Chondrocyte (in vitro differentiated cells): ENCODE measurements at places on chromosomes 1 and 21. TPM values are rescaled to one million over a fixed set of nuclear protein-coding genes. Genes with fewer than 3 reads are reported as not detected.

DNA sequence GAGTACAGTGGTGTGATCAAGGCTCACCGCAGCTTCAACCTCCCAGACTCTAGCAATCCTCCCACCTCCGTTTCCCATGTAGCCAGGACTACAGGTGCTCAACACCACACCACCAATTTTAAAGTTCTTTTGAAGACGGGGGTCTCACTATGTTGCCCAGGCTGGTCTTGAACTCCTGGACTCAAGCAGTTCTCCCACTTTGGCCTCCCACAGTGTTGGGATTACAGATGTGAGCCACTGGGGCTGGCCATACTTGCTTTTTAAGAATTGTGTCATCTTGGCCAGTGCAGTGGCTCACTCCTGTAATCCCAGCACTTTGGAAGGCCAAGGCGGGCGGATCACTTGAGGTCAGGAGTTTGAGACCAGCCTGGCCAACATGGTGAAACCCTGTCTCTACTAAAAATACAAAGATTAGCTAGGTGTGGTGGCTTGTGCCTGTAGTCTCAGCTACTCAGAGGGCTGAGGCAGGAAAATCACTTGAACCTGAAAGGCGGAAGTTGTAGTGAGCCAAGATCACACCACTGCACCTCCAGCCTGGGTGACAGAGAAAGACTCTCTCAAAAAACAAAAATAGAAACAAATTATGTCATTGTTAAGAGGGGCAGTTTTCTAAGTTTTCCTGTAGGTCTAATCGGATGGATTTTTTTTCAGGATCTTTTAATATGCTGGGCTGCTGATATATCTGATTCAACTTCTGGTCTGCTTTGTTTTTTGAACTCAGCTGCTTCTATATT is 18.7 kb downstream of the AK4 start:
- H3K27me3 ChIP-seq = no peaks in the 10 kb centered on the region
- H3K4me1 ChIP-seq = peaks cover 31% of the 10 kb centered on the region
- DNase-seq = no peak
- H3K4me3 ChIP-seq = no peak overlapping the region
- H3K27ac ChIP-seq = no peak overlapping the region
- peaks cover 5% of the 10 kb centered on the region for H3K36me3 ChIP-seq

DNA sequence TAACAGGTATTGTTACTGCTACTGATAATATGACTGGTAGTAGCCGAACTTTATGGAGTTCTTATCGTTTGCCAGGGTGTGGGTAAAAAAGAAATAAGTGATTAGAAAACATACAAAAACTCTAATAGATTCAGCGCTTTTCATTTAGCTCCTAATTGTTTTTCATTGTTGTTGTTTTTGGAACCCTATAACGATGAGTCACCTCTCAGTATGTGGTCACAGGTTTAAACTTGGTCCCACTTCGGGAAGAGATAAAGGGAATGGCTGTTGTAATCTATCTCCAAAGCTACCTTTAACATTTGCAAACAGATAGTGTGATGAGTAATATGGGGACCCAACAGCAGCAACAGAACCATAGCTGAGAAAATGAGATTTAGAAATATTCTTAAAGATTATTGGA is 62.7 kb upstream of the BCL10 start:
- no peak for DNase-seq
- H3K4me3 ChIP-seq = no peak overlapping the region
- H3K27me3 ChIP-seq = no peaks in the 10 kb centered on the region
- H3K27ac ChIP-seq = peak overlapping the region; percentile 47
- peaks cover 76% of the 10 kb centered on the region for H3K4me1 ChIP-seq

- no peaks in the 10 kb centered on the region for H3K27me3 ChIP-seq
- H3K36me3 ChIP-seq = peaks cover 10% of the 10 kb centered on the region
- H3K27ac ChIP-seq = no peak overlapping the region
- H3K4me3 ChIP-seq = no peak overlapping the region
- DNase-seq = no peak
These were observed 15.9 kb downstream of the TUFT1 start for GRCh38 chr1:151556052-151556451.

GRCh38 chr1:235631816-235632215 is 17.8 kb downstream of the GNG4 start:
- no peak overlapping the region for H3K27ac ChIP-seq
- H3K4me3 ChIP-seq = no peak overlapping the region
- no peaks in the 10 kb centered on the region for H3K36me3 ChIP-seq
- no peak for DNase-seq
- H3K4me1 ChIP-seq = peaks cover 17% of the 10 kb centered on the region
- no peaks in the 10 kb centered on the region for H3K27me3 ChIP-seq

GRCh38 chr1:10915594-10915993 is 96.9 kb upstream of the TARDBP start:
- peaks cover 25% of the 10 kb centered on the region for H3K27me3 ChIP-seq
- H3K36me3 ChIP-seq = peaks cover 3% of the 10 kb centered on the region
- DNase-seq = no peak
- H3K4me1 ChIP-seq = no peaks in the 10 kb centered on the region

DNA sequence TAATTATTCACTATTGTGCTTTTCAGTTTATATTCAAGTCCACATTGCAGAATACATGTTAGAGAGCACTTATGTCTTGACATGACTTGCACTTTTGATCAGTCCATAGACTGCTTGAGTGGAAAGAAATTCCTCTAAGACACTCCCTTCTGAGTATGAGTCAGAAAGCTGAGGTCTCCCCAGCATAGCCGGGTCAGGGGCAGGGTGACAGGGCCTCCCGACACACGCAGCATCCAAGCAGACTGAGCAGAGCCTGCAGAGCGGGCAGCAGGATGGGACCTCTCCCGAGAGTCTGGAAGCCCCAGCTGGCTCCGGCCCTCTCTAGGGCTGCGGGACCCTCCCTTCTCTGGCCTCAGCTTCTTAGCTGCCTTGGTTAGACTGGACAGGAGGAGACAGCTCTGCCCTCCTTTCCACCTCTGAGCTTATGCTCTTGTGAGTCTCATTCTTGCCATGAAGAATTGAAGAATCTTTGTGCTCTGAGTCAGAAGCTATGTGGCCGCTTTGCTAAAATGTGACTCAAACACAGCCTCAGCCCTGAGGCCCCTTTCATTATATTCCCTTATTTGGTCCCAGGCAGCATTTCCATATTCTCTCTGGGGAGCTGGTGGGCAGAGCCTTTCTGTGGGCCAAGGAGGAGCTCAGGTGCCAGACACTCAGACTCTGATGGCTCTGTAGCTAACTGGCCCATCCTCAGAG is 11.2 kb upstream of the CAPN2 start:
- H3K4me3 ChIP-seq = peak overlapping the region; percentile 85
- H3K27me3 ChIP-seq = no peaks in the 10 kb centered on the region

GRCh38 chr21:41641821-41642701 is 124.8 kb downstream of the RIPK4 start:
- peak overlapping the region; percentile 98 for H3K27ac ChIP-seq
- no peaks in the 10 kb centered on the region for H3K36me3 ChIP-seq
- DNase-seq = no peak
- H3K4me1 ChIP-seq = peaks cover 42% of the 10 kb centered on the region

DNA sequence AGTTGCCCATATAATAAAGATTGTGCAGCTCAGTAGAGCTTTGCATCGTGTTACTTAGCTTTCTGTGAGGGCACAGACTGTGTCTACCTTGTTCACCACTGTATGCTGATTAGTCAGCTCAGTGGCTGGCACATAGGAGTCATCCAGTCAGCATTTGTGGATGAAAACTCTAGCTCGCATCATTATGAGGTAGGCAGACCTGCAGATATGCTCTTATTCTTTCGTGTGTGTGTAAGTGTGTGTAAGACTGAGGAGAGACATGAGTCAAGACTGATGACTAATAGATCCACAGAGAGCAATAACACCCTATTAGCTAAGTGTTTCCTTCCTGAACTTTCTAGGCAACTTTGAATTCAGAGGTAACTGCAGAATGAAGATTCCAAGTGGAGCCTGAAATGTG is 17.1 kb downstream of the TTF2 start:
- H3K27me3 ChIP-seq = no peaks in the 10 kb centered on the region
- no peak overlapping the region for H3K4me3 ChIP-seq
- H3K4me1 ChIP-seq = peaks cover 6% of the 10 kb centered on the region
- no peak for DNase-seq

DNA sequence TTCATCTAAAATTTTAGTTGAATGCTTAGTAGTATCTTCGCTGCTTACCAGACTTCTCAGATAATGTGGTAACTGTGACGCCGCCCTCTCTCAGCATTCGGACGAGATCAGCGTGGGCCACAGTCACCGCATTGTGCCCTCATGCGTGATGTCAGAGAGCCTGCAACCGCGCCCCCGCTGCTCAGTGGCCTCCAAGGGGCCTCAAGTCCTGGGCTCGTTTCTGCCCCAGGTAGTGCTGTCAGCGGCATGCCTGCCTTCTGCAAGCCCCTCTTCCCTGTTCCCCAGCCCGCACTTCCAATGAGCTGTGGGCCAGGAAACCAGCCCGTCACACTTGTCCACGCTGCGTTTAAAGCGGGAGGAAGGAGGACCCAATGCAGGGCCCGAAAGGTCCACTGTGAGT is 61.6 kb upstream of the TRAPPC10 start:
- H3K4me3 ChIP-seq = no peak overlapping the region
- H3K36me3 ChIP-seq = no peaks in the 10 kb centered on the region

- peaks cover 63% of the 10 kb centered on the region for H3K27me3 ChIP-seq
- no peaks in the 10 kb centered on the region for H3K4me1 ChIP-seq
- no peak for DNase-seq
- H3K4me3 ChIP-seq = no peak overlapping the region
- H3K27ac ChIP-seq = no peak overlapping the region
These were observed 6.2 kb downstream of the HSD11B1 start for GRCh38 chr1:209710847-209711246.

GRCh38 chr1:116906812-116907211 is 2.9 kb upstream of the PTGFRN start:
- H3K27ac ChIP-seq = no peak overlapping the region
- H3K27me3 ChIP-seq = no peaks in the 10 kb centered on the region
- DNase-seq = no peak
- H3K4me3 ChIP-seq = no peak overlapping the region
- H3K4me1 ChIP-seq = peaks cover 6% of the 10 kb centered on the region
- no peaks in the 10 kb centered on the region for H3K36me3 ChIP-seq

DNA sequence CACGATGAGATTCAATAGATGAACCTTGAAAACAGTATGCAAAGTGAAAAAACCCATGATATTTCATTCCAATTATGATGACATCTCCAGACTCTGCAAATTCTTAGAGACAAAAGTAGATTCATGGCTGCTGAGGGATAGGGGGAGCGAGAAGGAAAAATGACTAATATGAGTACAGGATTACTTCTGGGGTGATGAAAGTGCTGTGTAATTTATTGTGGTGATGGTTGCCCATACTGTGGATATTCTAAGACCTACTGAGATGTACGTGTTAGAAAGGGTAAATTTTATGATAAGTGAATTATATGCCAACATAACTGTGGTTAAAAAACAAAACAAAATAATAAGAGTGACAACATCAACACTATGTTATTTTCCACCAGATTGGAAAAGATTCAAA is 18.9 kb upstream of the RGS7 start:
- no peaks in the 10 kb centered on the region for H3K36me3 ChIP-seq
- H3K27ac ChIP-seq = no peak overlapping the region
- DNase-seq = no peak
- H3K4me1 ChIP-seq = peaks cover 4% of the 10 kb centered on the region
- no peak overlapping the region for H3K4me3 ChIP-seq
- H3K27me3 ChIP-seq = no peaks in the 10 kb centered on the region

DNA sequence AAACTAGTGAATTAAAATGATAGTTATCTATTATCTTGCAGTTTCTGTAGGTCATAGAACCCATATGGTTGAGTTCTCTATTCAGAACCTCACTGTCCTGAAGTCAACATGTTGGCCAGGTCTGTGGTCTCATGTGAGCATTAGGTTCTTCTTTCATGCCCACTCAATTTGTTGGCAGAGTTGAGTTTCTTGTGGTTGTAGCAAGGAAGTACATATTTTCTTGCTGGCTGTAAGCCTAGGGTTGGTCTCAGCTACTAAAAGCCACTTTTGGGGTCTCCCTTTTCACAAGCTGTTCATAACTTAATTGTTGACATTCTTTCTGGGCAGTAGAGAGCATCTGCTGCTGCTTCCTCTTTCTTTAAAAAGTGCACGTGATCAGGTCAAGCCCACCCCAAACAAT is 1165.1 kb upstream of the NCAM2 start:
- DNase-seq = no peak
- no peak overlapping the region for H3K27ac ChIP-seq
- no peaks in the 10 kb centered on the region for H3K27me3 ChIP-seq
- no peaks in the 10 kb centered on the region for H3K4me1 ChIP-seq

DNA sequence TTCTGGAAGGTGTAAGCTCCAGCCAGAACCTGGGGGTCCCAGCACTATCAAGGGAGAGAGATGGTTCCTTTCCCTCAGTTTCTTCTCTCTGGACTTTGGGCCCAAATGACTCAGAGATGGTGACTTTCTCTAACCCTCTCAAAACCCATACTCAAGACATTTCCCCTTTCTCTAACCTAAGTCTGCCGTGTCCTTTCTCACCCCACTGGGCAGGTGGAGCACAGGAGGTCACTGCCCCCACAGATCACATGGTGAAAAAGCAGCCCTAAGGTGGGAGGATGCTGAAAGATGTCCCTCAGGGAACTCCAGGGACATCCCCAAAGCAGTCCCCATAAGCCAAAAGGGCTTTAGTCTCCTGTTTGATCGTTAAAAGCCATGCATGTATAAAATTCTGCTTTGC is 173.7 kb downstream of the HIVEP3 start:
- H3K4me3 ChIP-seq = no peak overlapping the region
- H3K36me3 ChIP-seq = no peaks in the 10 kb centered on the region
- H3K27ac ChIP-seq = no peak overlapping the region
- no peak for DNase-seq

- no peak for DNase-seq
- no peaks in the 10 kb centered on the region for H3K27me3 ChIP-seq
- H3K36me3 ChIP-seq = no peaks in the 10 kb centered on the region
- no peaks in the 10 kb centered on the region for H3K4me1 ChIP-seq
These were observed 22.5 kb upstream of the RC3H1 start for GRCh38 chr1:174044418-174045222.

DNA sequence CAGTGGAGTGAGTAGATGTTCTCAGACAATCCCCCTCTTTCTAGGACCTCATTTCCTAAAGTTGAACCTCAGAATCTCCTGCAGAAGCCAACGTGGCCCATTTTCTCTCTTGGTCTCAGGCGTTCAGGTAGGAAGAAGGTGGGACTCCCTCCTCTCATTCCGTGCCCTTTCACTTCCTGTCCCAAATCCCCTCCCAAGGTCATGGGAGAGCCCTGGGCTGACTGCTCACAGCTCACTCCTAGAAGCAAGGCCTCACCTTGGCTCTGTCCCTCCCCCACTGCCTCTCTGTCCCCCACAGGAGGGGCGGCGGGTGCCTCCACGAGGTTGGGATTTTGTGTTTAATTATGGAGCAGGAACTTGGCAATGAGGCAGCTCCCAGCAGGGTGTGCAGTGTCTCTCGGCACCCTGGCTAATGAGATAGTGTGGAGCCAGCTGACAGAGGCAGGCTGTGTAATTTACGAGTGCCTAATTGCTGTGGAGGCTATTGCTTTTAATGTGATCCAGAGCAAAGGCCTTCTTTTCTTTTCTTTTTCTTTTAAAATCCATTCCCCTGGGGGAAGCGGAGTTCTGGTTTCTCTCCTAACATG is 9.1 kb upstream of the CDK18 start:
- peaks cover 18% of the 10 kb centered on the region for H3K27me3 ChIP-seq
- peaks cover 34% of the 10 kb centered on the region for H3K4me1 ChIP-seq
- no peaks in the 10 kb centered on the region for H3K36me3 ChIP-seq
- no peak overlapping the region for H3K27ac ChIP-seq

The TDRD10 gene
- total RNA-seq = 0.17 TPM in 1 of 3 replicates, not detected in the others

The AMY1C gene
- total RNA-seq = not detected in 3 replicates

The MCOLN2 gene
- total RNA-seq = not detected in 3 replicates
